ENCODE measurements at places on chromosomes 1 and 21. TPM values are rescaled to one million over a fixed set of nuclear protein-coding genes. Genes with fewer than 3 reads are reported as not detected.

- H3K27ac ChIP-seq, result no peak overlapping the region
- H3K36me3 ChIP-seq, result no peaks in the 10 kb centered on the region
- H3K4me3 ChIP-seq, result no peak overlapping the region
- H3K27me3 ChIP-seq, result no peaks in the 10 kb centered on the region
- no peak for DNase-seq
- H3K4me1 ChIP-seq, result no peaks in the 10 kb centered on the region
These were observed 121.1 kb downstream of the NUF2 start for GRCh38 chr1:163442895-163443294.

GRCh38 chr1:239125027-239125426, 261.3 kb upstream of the CHRM3 start:
- H3K27ac ChIP-seq, result no peak overlapping the region
- H3K27me3 ChIP-seq, result no peaks in the 10 kb centered on the region
- H3K4me3 ChIP-seq, result no peak overlapping the region
- no peaks in the 10 kb centered on the region for H3K4me1 ChIP-seq
- no peak for DNase-seq

The PDC gene
- not detected for total RNA-seq

GRCh38 chr1:57447551-57447950, 23.7 kb upstream of the DAB1 start:
- no peak overlapping the region for H3K4me3 ChIP-seq
- no peak for DNase-seq
- H3K36me3 ChIP-seq, result no peaks in the 10 kb centered on the region
- H3K4me1 ChIP-seq, result no peaks in the 10 kb centered on the region

The CCDC30 gene
- 15.4 TPM for total RNA-seq

GRCh38 chr1:12597792-12598191, 20.2 kb downstream of the DHRS3 start:
- no peaks in the 10 kb centered on the region for H3K36me3 ChIP-seq
- peaks cover 47% of the 10 kb centered on the region for H3K4me1 ChIP-seq
- peak; percentile 90 for DNase-seq
- H3K27ac ChIP-seq, result peak overlapping the region; percentile 97
- H3K27me3 ChIP-seq, result no peaks in the 10 kb centered on the region

The RAD54L gene
- 1.8 TPM for total RNA-seq

- H3K4me3 ChIP-seq, result no peak overlapping the region
- no peak overlapping the region for H3K27ac ChIP-seq
- no peaks in the 10 kb centered on the region for H3K36me3 ChIP-seq
- no peaks in the 10 kb centered on the region for H3K4me1 ChIP-seq
- no peak for DNase-seq
These were observed 33.5 kb upstream of the KLF17 start for GRCh38 chr1:44084998-44085675.

The OR2L2 gene
- 0.66 TPM for total RNA-seq

- H3K27ac ChIP-seq, result no peak overlapping the region
- DNase-seq, result no peak
- H3K36me3 ChIP-seq, result no peaks in the 10 kb centered on the region
- no peaks in the 10 kb centered on the region for H3K4me1 ChIP-seq
- H3K4me3 ChIP-seq, result no peak overlapping the region
These were observed 307.0 kb downstream of the ST6GALNAC3 start for GRCh38 chr1:76381450-76382097.

The RBBP4 gene
- 111 TPM for total RNA-seq

GRCh38 chr1:227854189-227854588, 38.7 kb downstream of the PRSS38 start:
- H3K36me3 ChIP-seq, result no peaks in the 10 kb centered on the region
- no peak overlapping the region for H3K27ac ChIP-seq
- H3K4me1 ChIP-seq, result no peaks in the 10 kb centered on the region
- no peak overlapping the region for H3K4me3 ChIP-seq

GRCh38 chr21:33348706-33349105, 23.9 kb downstream of the IFNAR1 start:
- H3K4me1 ChIP-seq, result no peaks in the 10 kb centered on the region
- no peak for DNase-seq
- H3K27ac ChIP-seq, result no peak overlapping the region
- no peak overlapping the region for H3K4me3 ChIP-seq

The ATP13A2 gene
- total RNA-seq, result 31.5 TPM

DNA sequence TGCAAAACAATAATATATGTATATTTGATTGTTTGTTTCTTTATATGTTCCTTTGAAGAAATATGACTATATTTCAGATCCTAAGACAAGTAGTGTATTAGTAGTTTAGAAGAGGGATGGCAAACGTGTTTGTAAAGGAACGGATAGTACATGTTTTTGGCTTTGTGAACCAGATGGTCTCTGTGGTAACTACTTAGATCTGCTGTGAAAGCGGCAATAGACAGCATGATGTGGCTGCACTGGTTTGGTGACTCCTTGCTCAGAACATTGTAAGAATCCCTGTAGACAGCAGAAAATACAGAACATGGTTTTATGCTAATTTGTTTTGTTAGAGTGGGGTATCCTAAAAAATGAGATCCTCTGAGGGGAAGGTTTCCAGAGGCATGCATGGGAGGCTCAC, 3.1 kb downstream of the ACADM start:
- no peaks in the 10 kb centered on the region for H3K36me3 ChIP-seq
- no peak for DNase-seq
- no peaks in the 10 kb centered on the region for H3K27me3 ChIP-seq
- H3K27ac ChIP-seq, result no peak overlapping the region

GRCh38 chr1:183163316-183163715, 22.7 kb upstream of the LAMC2 start:
- H3K27me3 ChIP-seq, result no peaks in the 10 kb centered on the region
- H3K4me1 ChIP-seq, result no peaks in the 10 kb centered on the region
- no peaks in the 10 kb centered on the region for H3K36me3 ChIP-seq
- no peak overlapping the region for H3K4me3 ChIP-seq
- DNase-seq, result no peak

GRCh38 chr1:166882893-166883292, 6.8 kb upstream of the TADA1 start:
- no peaks in the 10 kb centered on the region for H3K36me3 ChIP-seq
- H3K4me1 ChIP-seq, result peaks cover 4% of the 10 kb centered on the region
- no peak overlapping the region for H3K4me3 ChIP-seq
- H3K27ac ChIP-seq, result no peak overlapping the region

DNA sequence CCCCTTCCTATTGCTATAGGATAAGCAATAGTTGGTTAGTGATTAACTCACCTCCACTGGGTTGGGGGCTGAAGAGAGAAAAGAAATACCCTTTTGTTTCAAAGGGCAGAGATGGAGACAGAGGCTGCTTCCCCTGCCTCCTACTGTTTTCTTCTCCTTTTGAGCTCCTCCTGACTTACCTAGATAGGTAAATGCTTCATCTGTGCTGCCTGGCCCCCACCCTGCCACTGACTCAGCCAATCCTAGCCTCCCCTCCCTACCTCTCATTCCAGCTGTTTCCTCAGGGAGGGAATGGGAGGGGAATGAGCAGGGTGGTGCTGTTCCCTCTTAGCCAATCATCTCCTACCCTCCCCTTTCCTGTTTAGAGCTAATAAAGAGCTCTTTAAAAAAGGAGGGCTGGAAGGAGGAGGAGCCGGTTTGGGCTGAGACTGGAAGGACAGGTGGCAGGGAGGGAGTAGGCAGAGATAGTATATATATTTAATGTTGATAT, at the start of gene C1orf116:
Gene C1orf116, minus strand, starts transcription at position 229 of the 490 bp plus-strand sequence. CDS start 5,158 bp downstream, outside the sequence.
- no peaks in the 10 kb centered on the region for H3K36me3 ChIP-seq
- no peaks in the 10 kb centered on the region for H3K27me3 ChIP-seq
- no peaks in the 10 kb centered on the region for H3K4me1 ChIP-seq
- peak; percentile 91 for DNase-seq
- no peak within 1 kb of the TSS for H3K4me3 ChIP-seq

GRCh38 chr21:41092312-41092711, 75.6 kb upstream of the BACE2 start:
- H3K4me3 ChIP-seq, result no peak overlapping the region
- DNase-seq, result no peak
- no peaks in the 10 kb centered on the region for H3K4me1 ChIP-seq
- H3K36me3 ChIP-seq, result no peaks in the 10 kb centered on the region
- no peak overlapping the region for H3K27ac ChIP-seq

The FCRL2 gene
- under 0.01 TPM for total RNA-seq

DNA sequence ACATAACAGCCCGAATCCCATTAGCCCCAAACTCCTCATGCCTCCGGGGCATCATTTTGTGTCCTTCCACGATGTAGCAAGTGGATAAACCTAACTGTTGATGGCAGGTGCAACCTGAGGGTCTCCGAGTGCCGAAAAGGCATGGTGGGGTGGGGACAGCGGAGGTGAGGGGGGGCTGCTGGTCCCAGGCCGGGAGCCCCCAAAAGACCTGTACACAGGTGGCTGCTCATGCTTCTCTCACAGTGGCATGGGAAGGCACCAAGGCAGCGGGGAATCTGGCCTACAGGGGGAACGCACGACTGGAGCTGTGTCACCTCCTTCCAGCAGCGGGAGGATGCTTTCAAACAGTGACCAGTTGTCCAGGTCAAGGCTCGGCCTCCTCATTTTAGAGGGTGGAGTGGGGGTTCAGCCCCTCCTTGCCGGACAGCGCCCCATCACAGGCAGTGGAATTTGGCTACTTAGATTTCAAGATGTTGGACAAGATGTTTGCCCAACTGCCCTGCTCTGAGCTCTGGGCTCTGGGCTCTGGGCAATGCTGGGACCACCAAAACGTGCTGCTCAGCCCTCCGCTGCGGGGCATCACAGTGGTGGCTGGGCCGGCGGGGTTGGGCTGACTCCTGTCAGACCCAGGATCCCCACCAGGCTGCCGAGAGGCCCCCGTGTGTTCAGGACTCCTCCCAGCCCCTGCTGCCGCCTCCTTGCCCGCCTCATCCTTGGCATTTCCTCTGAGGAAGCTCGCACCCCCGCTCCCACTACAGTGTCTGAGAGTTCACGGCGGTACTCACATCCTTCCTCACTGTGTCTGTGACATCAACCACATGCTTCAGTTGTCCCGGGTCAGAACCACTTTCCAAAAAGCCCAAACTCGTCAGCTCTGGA, 7.6 kb downstream of the DNMT3L start:
- no peaks in the 10 kb centered on the region for H3K36me3 ChIP-seq
- no peak overlapping the region for H3K4me3 ChIP-seq
- no peak for DNase-seq
- no peaks in the 10 kb centered on the region for H3K27me3 ChIP-seq
- no peak overlapping the region for H3K27ac ChIP-seq

GRCh38 chr1:184482136-184482535, 95.3 kb downstream of the C1orf21 start:
- peaks cover 3% of the 10 kb centered on the region for H3K4me1 ChIP-seq
- no peak for DNase-seq
- H3K27ac ChIP-seq, result peak overlapping the region; percentile 64
- H3K36me3 ChIP-seq, result no peaks in the 10 kb centered on the region
- H3K4me3 ChIP-seq, result no peak overlapping the region
- H3K27me3 ChIP-seq, result no peaks in the 10 kb centered on the region

DNA sequence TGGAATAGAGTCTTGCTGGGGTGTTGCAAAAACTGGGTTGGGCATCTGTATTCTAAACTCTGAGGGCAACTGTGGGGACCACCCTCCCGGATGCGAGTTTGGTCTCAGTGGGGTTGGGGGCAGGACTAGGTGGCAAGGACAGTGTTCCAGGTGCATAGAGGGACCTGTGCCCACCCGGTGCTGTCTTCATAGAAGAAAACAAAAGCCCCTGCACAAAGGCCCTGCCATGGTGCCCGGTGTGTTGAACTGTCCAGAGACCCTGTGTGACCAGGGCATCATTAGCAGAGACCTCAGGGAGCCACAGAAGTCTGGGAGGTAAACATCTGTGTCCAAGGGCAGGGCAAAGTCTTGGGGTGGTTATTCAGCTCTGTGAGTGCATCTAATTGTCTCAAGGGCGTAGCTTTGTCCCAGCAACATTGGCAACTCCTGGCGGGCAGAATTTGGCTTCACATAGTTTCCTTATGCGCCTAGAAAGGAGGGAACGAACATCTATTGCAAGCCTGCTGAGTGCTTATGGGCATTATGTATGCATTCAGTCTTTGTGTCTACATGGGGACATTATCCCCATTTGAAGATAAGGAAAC, 72.2 kb upstream of the IFFO2 start:
- H3K27ac ChIP-seq, result peak overlapping the region; percentile 23
- no peaks in the 10 kb centered on the region for H3K36me3 ChIP-seq
- H3K27me3 ChIP-seq, result no peaks in the 10 kb centered on the region
- H3K4me3 ChIP-seq, result no peak overlapping the region

GRCh38 chr1:205763980-205764379, 11.3 kb downstream of the RAB29 start:
- no peaks in the 10 kb centered on the region for H3K27me3 ChIP-seq
- H3K4me1 ChIP-seq, result no peaks in the 10 kb centered on the region
- H3K27ac ChIP-seq, result no peak overlapping the region
- no peak for DNase-seq
- H3K4me3 ChIP-seq, result no peak overlapping the region

- H3K27me3 ChIP-seq, result no peaks in the 10 kb centered on the region
- H3K27ac ChIP-seq, result no peak overlapping the region
- H3K4me1 ChIP-seq, result no peaks in the 10 kb centered on the region
- H3K36me3 ChIP-seq, result no peaks in the 10 kb centered on the region
- no peak overlapping the region for H3K4me3 ChIP-seq
- DNase-seq, result no peak
These were observed 2.4 kb upstream of the ABL2 start for GRCh38 chr1:179231923-179232322.

The TMEM200B gene
- total RNA-seq, result 21.0 TPM

GRCh38 chr21:42319376-42319775, 4.2 kb upstream of the TFF3 start:
- H3K4me1 ChIP-seq, result no peaks in the 10 kb centered on the region
- no peaks in the 10 kb centered on the region for H3K36me3 ChIP-seq
- H3K4me3 ChIP-seq, result no peak overlapping the region
- no peaks in the 10 kb centered on the region for H3K27me3 ChIP-seq
- DNase-seq, result no peak

DNA sequence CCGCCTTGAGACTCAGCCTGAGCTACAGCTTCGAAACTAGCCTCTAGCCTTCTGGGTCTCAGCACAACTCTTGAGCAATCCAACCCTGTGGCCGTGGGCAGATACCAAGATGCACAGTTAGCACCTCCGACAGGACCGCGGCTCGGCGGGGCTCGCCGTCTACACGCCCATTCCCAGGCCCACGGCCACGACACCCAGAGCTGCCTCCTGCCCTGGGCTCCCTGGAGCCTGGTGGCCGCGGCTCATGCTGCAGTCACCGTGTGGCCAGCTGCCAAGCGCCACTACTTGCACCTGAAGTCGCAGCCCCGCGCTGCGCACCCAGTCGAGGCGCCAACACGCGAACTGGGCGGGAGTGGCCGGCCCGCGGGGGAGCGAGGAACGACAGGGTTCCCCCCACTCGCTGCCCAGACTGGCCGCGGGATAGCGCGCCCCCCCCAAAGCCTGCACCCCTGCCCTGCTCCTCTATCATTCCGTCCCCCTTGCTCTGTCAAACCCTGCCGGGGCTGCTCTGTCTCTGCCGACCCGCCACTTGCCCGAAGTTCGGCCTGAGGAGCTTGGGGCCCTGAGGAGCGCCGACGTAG, 729 bp upstream of the CDCA8 start:
- peaks cover 20% of the 10 kb centered on the region for H3K4me1 ChIP-seq
- peak; percentile 40 for DNase-seq
- no peaks in the 10 kb centered on the region for H3K27me3 ChIP-seq
- no peaks in the 10 kb centered on the region for H3K36me3 ChIP-seq
- H3K4me3 ChIP-seq, result peak overlapping the region; percentile 93

The GPR157 gene
- 11.7 TPM for total RNA-seq

DNA sequence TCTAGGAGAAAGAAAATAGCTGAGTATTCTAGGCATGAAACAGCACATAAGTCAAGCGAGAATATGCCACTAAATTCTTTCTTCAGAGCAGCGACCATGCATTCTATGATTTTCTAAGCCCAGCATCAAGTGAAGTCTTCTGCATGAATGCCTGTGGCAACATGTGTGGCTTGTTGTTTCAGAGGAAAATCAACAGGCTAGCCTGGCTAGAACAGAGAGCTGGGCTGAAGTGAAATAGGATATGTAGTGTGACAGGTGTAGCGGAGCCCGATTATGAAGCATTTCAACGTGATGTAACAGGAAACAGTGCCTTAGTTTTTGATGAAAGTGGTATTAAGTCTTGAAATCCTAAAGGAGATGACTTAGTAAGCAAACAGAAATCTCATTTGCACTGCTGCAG, 7.0 kb downstream of the CSDE1 start:
- no peaks in the 10 kb centered on the region for H3K36me3 ChIP-seq
- no peak overlapping the region for H3K27ac ChIP-seq
- no peak overlapping the region for H3K4me3 ChIP-seq
- no peak for DNase-seq

All from breast epithelium (tissue), 4 donors.